GM23338 (cell line): ENCODE measurements at places on chromosomes 11 and 22. TPM values are rescaled to one million over a fixed set of nuclear protein-coding genes. Genes with fewer than 3 reads are reported as not detected.

DNA sequence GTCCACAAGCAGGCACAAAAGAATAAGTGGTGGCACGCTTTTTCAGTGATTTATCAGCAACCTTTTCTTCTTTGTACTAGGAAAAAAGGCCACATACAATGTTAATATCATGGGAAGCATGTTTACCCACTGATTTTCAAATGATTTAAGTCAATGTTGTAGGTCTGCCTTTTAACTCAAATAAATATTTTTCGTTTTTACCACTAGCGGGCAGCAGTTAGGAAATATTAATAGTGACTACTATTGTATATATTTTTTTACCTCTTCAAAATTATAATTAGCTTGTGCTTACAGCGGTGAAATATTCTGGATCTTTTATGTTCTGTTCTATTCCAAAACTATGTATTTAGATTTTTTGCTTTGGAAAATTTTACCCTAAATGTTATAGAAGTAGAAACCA, 6.4 kb upstream of the SLC17A6 start:
- DNase-seq, result no peak

The SCGB1A1 gene
- not detected in 2 replicates for polyA plus RNA-seq

The P2RX6 gene
- polyA plus RNA-seq, result not detected in 2 replicates

The C11orf65 gene
- polyA plus RNA-seq, result 0.64 and 1.7 TPM in 2 replicates

The ASCL2 gene
- polyA plus RNA-seq, result 0.57 and 0.73 TPM in 2 replicates

The RBMXL2 gene
- polyA plus RNA-seq, result not detected in 2 replicates

The OR10G8 gene
- polyA plus RNA-seq, result not detected in 2 replicates
